Fibroblast of pulmonary artery (primary cell): ENCODE measurements at places on chromosomes 1 and 21.

DNA sequence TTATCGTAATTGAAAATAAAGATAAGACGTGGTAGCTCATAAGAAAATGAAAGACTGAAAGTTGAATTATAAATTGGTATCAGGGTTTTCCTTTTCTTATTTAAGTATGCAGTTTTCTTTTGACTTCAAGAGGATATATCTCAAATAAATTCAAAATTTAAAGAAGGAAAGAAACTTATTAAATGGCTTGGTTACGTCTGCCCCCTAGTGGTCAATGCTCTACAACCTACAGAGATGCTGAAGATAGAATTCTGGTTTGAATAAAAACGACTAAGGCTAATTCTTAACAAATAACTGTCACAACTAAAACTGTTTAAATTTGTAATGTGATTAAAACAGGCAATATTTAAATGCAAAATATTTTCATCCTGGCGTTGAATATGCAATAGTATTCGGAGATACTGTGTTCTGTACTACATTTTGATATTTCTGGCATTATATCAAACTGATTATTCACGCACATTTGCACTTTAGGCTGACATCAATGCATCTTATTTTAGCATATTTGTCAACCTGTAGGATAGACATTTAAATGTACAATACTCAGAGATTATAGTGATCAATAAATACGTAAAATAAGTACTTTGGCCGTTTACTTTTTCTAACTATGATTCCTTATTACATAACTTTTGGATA, 26.8 kb downstream of the IFI44 start:
- peak; percentile 89 for DNase-seq

GRCh38 chr1:212752252-212752933, 39.2 kb downstream of the NSL1 start:
- DNase-seq, result peak; percentile 44

DNA sequence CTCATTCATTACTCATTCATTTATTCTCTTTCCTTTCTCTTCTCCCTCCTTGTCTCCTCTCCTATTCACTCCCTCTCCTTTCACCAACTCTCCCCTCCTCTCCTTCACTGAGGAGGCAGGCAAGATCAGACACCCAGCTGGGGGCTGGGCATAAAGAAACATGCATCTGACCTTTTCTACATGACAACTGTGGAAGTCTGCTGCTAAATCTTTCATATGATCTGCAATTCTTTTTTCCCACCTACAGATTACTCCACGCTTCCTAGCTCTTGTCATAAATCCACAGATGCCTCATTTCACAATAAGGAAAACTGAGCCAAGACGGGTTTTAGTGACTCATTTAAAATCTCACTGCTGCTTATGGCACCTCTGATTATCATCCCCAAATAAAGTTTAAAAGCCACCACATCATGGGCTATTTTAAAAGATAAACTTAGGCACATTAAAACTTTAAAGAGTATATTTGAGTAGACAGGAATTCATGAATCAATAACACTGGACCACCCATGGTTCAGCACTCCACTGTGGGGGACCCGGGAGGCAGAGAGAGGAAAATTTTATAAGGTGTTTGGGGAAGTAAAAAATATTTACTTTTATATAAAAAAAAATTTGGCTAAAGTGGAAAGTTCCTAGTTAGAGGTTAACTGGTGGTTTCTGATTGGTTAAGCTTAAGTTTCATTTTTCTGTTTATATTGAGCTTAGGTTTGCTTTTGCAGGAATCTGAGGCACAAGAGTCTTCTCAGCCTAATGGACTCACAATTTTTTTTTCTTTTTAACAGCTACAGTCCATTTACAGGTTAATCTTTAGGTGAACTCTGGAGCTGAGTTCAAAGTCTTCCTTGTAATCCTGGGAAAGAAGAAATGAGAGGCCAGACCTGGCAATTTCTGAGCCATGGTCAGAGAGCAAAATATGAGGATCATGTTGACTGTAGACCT, 55.8 kb upstream of the DNAH14 start:
- peak; percentile 72 for DNase-seq

DNA sequence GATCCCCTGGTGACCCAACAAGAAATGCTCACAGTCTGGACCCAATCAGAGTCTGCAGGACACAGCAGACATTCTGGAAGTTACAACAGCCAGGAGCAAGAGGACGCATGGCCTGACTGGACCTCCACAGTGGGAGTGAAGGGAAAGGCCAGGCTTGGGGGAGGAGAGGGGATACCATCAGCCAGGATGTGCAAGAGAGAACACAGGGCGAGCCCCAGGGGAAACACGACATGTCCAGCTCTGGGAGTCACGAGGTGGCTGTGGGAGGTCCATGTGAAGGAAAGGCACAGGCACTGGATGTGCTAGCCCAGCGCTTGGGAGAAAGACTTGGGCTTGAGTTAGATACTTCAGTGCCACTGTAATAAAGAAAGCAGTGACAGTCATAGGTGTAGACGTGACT, 87.3 kb downstream of the HSF2BP start:
- no peak for DNase-seq

- DNase-seq, result no peak
These were observed 42.4 kb upstream of the TACSTD2 start for GRCh38 chr1:58619286-58620054.

DNA sequence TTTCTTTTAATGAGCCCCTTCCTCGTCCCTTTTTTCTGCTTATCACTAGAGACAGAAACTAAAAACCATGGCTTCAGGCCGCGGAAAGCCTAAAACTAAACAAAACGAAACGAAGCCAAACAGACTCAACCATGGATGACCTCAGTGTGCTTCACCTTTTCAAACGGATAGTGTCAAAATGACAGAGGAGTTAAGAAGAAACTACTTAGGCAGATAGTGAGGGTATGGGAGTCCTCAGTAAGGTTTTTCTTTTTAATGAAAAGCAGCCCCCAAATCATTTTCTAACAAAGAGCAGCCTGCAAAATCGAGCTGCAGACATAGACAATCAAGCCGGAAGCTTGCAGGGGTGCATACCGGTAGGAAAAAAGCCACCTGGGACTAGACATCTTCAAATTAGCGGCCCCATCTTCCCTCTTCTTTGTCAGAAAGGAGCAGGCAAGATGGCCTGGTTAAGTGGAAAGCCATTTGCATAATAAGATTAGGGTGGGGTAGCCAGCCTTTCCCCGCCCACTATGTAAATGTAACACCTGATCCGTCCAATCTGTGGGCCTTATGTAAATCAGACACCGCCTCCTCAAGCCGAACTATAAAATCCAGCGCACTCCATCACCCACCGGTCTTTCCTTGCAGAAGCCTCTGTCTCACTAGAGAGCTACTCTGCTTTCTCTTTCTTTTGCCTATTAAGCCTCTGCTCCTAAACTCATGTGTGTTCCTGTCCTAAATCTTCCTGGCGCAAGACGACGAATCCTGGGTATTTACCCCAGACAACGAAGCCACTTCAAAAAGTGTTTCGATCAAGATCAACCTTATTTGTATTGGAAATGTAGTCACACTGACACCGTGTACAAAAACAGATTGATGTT, 6.2 kb upstream of the ERO1B start:
- no peak for DNase-seq

DNA sequence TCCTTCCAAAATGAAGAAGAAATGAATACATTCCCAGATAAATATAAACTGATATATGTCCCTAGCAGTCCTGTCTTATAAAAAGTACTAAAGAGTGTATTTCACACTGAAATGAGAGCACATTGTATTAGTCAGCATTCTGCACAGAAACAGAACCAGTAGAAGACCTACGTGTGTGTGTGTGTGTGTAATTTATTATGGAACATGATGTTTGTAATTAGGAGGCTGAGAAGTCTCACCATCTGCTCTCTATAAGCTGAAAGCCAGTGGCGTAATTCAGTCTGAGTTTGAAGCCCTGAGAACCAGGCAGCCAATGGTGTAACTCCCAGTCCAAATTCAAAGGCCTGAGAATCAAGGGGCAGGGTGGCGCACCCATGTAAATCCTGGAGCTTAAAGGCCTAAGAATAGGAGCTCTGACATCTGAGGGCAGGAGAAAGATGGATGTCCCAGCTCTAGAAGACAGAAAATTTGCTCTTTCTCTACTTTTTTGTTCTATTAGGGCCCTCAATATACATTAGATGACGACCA, 146.5 kb upstream of the LYPLAL1 start:
- no peak for DNase-seq

GRCh38 chr21:35602811-35603362, 457.4 kb downstream of the SETD4 start:
- no peak for DNase-seq

DNA sequence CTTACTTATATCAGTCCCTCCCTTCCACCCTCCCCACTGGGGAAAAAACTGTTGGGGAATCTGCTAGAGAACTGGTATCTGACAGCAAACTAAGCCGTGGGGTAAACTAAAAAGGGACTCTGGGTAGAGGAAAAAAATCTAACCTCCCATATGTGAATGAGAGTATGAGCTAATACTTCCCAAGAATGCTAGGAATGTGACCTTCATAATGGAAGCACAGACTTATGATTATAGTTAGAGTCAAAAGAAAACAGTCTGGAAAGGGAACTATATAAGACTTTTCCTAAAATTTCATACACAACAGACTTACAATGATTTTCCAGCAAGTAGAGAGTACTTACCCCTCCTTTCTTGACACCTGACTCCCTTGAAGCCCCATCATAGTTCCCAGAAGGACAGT, 23.0 kb upstream of the RBBP5 start:
- peak; percentile 74 for DNase-seq

DNA sequence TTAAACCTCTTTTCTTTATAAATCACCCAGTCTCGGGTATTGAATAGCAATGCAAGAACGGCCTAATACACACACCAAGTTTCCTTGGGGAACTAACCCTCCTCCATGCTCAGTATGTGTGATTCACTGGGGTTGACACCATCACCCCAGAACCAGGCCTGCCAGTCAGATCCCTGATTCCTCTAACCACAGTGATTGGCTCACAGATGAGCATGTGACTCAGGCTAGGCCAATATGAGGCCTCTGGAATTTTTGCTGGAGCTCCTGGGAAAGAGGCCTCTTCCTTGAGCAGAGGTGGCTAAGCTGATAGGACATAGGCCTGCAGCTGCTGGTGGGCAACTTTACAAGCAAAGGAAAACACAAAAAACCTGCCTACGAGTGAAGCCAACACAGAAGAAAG, 74.7 kb upstream of the ZBTB40 start:
- DNase-seq, result no peak

- DNase-seq, result no peak
These were observed 549.9 kb downstream of the PLPP3 start for GRCh38 chr1:56029319-56030003.

GRCh38 chr1:30885570-30886522, 22.7 kb downstream of the SDC3 start:
- DNase-seq, result no peak

GRCh38 chr1:57336793-57337192, 87.1 kb downstream of the DAB1 start:
- DNase-seq, result no peak

- DNase-seq, result peak; percentile 42
These were observed 411 bp downstream of the FAM229A start for GRCh38 chr1:32361674-32362473.

- DNase-seq, result peak; percentile 11
These were observed 34.6 kb upstream of the FMO3 start for GRCh38 chr1:171055966-171056643.

GRCh38 chr1:234686035-234686434, 76.1 kb upstream of the IRF2BP2 start:
- no peak for DNase-seq

DNA sequence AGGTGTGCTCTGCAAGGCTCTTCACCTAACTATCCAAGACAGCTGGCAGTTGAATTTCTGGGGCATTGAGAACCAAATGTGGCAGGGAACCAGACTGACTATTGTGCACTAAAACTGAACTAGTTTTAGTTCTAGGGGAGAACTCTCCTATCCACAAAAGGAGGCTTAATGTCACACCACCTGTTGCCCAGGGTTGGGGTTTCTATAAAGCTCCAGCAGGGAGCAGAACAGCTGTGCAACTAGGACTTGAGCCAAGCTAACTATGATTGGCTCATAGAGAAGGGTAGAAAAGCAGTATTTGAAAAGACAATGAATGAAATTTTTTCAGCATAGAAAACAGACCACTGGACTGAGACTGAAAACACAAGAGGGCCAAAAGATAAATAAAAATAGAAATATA, 53.3 kb upstream of the FGGY start:
- DNase-seq, result no peak

DNA sequence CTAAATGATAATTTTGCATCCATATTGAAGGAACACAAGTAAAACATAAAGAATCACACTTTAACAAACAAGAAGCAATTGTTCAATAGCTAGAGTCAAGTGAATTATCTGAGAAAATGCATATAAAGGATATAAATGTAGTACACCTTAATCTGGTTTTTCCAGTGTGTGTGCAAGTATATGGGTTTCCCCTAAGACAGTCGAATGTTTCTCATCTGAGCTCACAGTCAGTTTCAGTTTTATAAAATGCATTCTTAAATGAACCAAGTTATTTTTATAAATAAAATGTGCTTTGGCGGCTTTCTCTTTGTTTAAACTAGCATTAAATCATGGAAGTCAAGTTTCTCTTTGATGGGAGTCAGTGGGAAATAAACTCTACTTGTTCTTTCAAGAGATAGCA, 125.9 kb downstream of the PTPRC start:
- DNase-seq, result no peak

DNA sequence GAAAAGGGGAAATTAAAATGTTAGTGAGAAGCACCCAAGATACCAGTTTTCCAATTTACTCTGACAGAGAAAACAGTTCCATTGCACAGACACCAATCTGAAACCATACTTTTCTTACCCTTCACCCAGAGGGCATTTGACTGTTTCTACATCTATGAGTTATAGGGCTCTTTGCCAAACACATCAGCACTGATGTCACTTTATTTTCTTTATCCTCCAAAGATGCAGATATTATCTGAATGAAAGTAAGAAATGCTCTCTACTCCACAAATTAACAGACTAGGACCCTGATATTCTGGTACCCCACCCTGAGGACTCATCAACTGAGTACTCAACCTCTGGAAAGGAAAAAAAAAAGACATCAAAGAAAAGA, 24.2 kb upstream of the PEX19 start:
- DNase-seq, result peak; percentile 30

DNA sequence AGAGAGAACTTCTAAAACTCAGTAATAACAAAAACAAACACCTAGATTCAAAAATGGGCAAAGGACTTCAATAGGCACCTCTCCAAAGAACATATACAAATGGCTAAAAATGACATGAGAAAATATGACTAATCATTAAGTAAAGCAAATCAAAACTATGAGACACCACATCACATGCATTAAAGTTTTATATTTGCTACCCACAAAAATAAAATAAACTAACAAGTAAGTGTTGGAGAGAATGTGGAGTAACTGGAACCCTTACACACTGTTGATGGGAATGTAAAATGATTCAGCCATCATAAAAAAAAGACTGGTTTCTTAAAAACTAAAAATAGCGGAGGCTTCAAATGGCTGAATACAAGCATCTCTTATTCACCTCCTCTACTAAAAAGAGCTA, 262.1 kb upstream of the PKN2 start:
- DNase-seq, result no peak

GRCh38 chr1:209382231-209383100, 201.0 kb upstream of the CAMK1G start:
- DNase-seq, result no peak

- no peak for DNase-seq
These were observed at the start of gene CD53 for GRCh38 chr1:110872745-110873720. Gene CD53, plus strand, starts transcription at chr1:110873148. Its CDS starts 18,261 bp downstream, at chr1:110891409.

GRCh38 chr1:10528066-10529014, 53.6 kb downstream of the PEX14 start:
- DNase-seq, result peak; percentile 83

- peak; percentile 36 for DNase-seq
These were observed 104.7 kb downstream of the AKT3 start for GRCh38 chr1:243745356-243745755.
